Activated CD8-positive, alpha-beta memory T cell treated with anti-CD3 and anti-CD28 coated beads for 4 hours (primary cell): ENCODE measurements at places on chromosomes 3 and 15.

DNA sequence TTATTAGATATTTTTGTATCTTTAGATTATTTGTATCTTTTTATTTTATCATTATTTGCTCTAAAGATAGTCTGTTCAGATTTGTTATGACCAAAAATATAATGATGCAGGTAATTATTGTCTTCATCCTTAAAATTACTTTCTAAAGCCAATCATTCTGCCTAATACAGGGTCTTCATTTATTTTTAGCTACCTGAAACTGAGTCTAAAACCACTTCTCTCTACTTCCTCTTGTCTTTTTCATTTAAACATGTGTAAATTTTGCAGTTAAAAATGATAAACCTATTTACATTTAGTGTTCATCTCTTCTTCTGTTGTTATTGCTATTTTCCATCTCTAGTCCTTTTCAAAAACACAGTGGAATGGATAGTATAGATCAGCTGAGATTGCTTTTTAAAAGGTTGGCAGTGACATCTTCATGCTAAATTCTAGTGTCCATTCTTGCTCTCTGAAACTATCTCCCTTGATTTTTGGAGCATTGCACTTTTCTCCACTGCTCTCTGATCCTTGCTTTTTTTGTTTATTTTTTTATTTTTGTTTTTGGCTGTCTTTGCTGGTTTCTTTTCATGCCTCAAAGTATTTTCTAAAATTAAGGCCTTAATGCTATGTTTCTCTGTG is 91.8 kb downstream of the UBE2E2 start:
- no peak for DNase-seq

DNA sequence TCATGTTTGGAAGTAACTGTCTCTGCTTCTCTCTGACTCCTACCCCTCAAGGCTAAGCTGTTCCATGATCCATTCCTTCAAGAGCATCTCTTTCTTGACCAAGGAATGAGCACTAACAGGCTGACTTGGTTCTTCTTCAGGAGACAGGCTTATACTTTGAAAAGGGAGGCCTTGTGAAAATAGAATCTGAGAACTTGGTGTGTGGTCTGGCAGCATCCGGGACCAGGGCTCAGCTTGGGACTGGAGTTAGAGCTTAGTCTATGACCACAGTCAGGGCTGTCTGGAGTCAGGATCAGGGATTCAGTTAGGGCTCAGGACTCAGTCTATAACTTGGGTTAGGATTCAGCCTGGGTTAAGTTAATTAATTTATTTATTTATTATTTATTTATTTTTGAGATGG is 44.9 kb upstream of the SLC6A6 start:
- no peak for DNase-seq

DNA sequence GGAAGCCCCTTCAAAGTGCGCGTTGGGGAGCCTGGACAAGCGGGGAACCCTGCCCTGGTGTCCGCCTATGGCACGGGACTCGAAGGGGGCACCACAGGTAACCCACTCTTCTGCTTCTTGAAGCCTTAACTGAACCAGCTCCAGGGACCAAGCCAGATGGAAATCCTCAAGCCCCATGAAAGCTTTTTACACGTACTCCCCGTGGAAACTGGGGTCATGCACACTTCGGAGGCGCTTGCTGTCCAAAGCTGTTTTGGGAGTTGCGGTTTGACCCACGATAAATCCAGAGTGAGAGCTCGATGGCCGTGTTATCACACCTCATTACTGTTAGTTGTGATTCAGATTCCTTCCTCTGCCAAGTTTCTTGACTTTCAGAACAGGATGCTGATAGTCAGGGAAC is 47.5 kb downstream of the DNASE1L3 start:
- no peak for DNase-seq

GRCh38 chr3:120144267-120144666 is 50.0 kb upstream of the GSK3B start:
- no peak for DNase-seq

- DNase-seq: no peak
These were observed 99.1 kb downstream of the NR1I2 start for GRCh38 chr3:119880966-119881365.

DNA sequence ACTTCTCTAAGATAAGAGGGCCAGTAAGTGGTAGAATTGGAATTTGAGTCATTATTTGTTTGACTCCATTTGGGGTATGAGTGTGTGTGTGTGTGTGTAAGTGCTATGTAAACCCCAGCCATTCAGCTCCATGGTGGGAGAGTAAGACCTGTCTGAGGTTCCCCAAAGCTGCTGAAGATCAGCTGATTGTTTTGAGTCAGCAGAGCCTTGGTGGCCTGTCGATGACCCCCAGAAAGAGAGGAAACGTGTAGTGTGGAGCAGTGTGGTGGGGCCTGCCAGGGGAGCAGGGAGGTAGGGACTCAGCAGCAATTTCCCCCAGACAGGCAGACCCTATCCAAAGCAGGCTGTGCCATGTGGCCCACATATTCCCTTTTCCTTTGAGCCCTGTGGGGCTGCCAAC is 5.3 kb downstream of the DVL3 start:
- DNase-seq: no peak

DNA sequence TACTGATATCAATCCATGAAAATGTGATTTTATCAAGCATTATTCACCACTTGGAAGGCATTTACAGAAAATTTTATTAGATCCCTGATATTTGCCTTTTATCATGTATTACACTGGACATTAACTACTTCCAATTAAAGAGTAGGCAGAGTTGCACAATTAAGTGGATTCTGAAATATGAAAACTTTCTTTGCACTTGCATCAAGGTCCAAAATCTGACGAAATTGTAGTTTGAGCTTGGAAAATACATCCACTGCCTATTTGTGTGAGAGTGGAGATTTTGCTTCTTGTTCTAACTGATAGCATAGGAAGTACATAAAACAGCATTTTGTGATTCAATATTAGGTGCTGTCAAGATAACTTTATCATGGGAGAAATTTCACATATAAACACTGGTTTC is 49.6 kb upstream of the SLC12A8 start:
- DNase-seq: no peak

GRCh38 chr3:152910966-152911365 is 76.0 kb downstream of the P2RY1 start:
- DNase-seq: no peak

- DNase-seq: no peak
These were observed 81.8 kb upstream of the UBE2E1 start for GRCh38 chr3:23723930-23724329.

GRCh38 chr15:60237446-60237845 is 160.3 kb downstream of the ANXA2 start:
- DNase-seq: no peak

GRCh38 chr3:55690726-55691125 is 203.6 kb upstream of the WNT5A start:
- DNase-seq: no peak

- DNase-seq: no peak
These were observed 18.1 kb downstream of the CX3CR1 start for GRCh38 chr3:39261726-39262125.

GRCh38 chr15:63380808-63381282 is 801 bp downstream of the CA12 start:
- DNase-seq: no peak

- DNase-seq: no peak
These were observed 65.2 kb downstream of the FNDC3B start for GRCh38 chr3:172104471-172105072.

GRCh38 chr15:77235566-77235965 is 164.7 kb upstream of the TSPAN3 start:
- no peak for DNase-seq

DNA sequence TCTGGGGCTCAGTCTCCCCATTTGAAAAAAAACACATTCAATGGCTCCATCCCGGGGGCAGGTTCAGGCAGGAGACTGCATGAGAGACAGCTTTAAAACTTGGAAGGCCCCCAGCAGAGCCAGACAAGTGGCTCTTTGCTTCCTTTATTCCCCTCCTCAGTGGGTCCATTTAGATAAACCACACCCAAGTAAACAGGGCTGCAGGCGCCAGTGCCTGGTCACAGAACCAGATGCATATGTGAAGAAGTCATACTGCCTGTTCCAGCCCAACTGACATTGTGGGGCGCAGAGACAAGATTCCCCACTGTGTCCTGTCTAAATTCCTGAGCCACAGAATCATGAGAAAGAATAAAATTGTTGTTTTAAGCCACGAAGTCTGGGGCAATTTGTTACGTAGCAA is 9.0 kb downstream of the FBN1 start:
- DNase-seq: no peak

DNA sequence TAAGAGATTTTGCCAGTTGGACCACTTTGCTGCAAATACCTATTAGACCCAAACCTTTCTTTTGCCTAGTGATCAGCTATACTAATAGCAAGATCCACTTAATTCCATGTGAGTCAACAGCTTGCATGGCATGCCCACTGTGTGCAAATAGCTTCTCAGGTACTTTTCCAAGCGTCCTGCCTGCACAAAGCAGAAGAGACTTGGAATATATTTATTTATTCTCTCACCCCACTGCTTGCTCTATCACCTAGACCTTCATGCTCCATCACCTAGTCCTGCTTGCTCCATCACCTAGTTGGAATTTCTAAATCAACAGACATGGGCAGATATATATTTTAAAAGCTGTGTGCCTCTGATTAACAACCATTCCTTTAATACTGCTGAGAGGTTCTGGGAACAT is 47.6 kb downstream of the MBNL1 start:
- no peak for DNase-seq

- DNase-seq: no peak
These were observed 82.7 kb downstream of the LRRC28 start for GRCh38 chr15:99333981-99334380.

DNA sequence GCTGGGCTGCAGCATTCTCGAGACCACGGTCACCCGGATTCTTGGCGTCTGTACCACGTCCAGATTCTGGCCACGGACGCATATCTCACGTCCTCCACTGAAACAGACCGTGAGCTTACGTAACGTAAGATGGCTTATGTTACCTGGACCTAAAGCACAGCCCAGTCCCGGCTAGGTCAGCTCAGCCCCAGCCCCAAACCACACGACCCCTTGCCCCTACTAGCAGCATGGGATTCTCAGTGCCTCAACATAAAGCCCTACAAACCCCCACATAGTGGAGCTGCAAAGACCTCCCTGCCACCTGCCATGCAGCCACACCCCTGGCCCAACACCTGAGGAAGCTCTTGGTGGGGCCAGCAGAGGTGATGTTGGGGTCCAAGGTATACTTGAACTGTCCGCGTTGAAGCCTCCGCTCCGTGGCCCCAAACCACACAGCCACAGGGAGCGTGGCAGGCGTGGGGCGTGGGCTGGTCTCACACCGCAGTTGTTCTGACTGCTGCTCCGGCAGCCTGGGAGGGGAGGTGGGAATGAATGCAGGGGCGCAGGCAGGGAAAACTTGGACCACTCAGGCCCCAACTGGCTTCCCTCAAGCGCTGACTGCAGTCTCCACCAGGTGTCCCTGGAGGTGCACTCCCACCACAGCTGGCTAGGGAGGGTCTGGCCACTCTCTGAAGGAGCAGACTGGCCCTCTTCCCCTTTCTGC is 14.5 kb downstream of the PLXNB1 start:
- no peak for DNase-seq

GRCh38 chr3:58519668-58520402 is 17.2 kb downstream of the ACOX2 start:
- no peak for DNase-seq

- DNase-seq: no peak
These were observed 34.3 kb upstream of the CEMIP start for GRCh38 chr15:80744826-80745225.

DNA sequence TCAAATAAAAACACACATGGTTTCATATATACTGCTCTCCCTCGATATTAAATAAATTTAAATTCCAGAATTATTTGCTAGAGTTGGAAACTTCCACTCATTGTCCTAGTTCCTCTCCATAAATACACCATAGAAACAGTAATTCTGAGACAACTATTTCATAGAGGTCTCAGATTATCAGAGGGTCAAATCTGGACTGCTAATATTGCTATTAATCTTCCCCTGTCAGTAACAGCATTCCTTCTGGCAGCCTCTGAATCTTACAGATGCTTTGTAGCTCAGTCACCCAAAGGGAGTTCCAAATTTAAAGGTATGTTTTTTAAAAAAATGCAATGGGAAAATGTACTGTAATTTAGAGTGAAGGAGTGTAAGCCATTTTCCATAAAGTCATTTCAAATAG is 428.8 kb downstream of the PYDC2 start:
- DNase-seq: no peak

GRCh38 chr3:23864931-23865330 is 51.9 kb downstream of the NKIRAS1 start:
- DNase-seq: no peak

DNA sequence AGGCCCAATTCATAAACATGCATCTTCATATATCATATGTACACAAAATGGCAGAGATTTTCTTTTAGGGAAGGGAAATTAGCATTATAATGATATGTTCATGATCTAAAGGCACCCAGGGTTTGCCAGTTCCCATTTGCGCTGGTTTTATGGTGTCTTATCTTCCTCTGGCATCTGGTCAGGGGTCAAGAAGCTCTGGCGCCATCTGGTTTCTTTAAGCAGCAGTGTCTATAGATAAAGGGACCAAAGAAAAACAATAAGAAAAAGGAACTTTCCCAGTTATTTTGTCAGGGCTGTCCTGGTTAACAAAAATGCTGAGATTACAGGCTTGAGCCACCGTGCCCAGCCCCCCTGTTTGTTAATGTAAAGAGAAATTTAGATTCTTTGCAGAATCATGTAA is 3.3 kb upstream of the DCP1A start:
- DNase-seq: no peak
